Calu3 (cell line): ENCODE measurements at places on chromosomes 7 and 10. TPM values are rescaled to one million over a fixed set of nuclear protein-coding genes. Genes with fewer than 3 reads are reported as not detected.
A peak's percentile ranks its signal among the peaks of the same experiment; 100 is the strongest.

Gene ARHGAP21
- total RNA-seq = 67.0 and 67.5 TPM in 2 replicates

Gene ZNF736
- 8.6 and 9.2 TPM in 2 replicates for total RNA-seq

Gene GBX1
- not detected in 2 replicates for total RNA-seq

Gene LIPM
- total RNA-seq = not detected in 2 replicates

DNA sequence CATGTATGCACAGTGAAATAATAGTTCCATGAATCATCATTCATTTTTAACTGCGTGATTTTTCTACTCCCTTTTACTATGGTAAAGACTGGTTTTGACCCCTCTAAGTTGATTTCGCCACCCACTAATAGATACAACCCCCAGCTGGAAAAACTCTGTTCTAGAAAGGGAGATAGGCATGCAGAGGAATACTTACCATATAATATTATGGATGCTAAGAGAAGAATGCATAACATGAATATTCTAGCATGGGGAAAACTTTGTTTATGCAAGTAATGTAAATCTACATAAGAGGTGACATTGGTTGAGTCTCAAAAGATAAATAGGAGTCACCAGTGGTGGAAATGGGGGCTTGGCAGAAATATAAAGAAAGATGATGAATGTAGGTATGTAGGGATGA, 97.3 kb upstream of the MBL2 start:
- H3K4me3 ChIP-seq = no peak overlapping the region
- H3K27me3 ChIP-seq = no peaks in the 10 kb centered on the region
- H3K4me1 ChIP-seq = peaks cover 12% of the 10 kb centered on the region
- no peaks in the 10 kb centered on the region for H3K36me3 ChIP-seq
- no peak overlapping the region for H3K27ac ChIP-seq
- DNase-seq = no peak

DNA sequence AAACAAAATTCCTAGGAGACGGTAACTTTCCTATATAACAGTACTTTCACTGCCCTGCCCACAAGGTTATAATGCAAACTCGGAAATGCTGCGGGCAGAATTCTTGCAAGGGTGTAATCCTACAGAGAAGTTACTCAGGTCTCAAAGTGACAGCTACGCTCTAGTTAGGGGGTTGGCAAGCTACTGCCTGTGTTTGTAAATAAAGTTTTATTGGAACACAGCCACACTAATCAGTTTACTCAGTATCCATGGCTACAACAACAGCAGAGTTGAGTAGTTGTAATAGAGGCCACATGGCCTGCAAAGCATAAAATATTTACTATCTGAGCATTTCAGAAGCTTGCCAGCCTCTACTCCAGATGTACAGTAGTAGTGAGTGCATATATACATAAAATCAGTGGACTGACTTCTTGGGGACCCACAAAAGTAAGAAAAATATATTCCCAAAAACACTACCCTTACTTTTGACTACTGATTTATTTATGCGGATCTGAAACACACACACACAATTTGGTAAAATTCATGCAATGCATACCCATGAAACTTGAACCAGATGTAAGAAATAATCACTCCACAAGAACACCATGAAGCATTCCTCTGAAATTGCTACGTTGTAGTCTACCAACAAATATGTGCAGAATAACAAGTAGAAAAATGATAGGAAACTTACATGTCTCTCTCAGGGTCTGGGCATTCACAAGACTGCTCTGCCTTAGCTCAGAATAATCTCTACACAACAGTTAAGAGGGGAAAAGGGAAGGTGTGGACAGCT, 53.0 kb downstream of the SMURF1 start:
- peak overlapping the region; percentile 61 for H3K27ac ChIP-seq
- peaks cover 29% of the 10 kb centered on the region for H3K4me1 ChIP-seq
- H3K4me3 ChIP-seq = no peak overlapping the region
- no peaks in the 10 kb centered on the region for H3K27me3 ChIP-seq
- no peak for DNase-seq

GRCh38 chr7:151428378-151429236, 11.3 kb downstream of the CRYGN start:
- H3K27ac ChIP-seq = no peak overlapping the region
- peaks cover 7% of the 10 kb centered on the region for H3K27me3 ChIP-seq
- peaks cover 17% of the 10 kb centered on the region for H3K4me1 ChIP-seq
- DNase-seq = no peak
- H3K4me3 ChIP-seq = no peak overlapping the region
